ENCODE measurements at places on chromosomes 2 and 18.

GRCh38 chr2:9558948-9559381 is 3.3 kb upstream of the ADAM17 start:
- no peak for DNase-seq

DNA sequence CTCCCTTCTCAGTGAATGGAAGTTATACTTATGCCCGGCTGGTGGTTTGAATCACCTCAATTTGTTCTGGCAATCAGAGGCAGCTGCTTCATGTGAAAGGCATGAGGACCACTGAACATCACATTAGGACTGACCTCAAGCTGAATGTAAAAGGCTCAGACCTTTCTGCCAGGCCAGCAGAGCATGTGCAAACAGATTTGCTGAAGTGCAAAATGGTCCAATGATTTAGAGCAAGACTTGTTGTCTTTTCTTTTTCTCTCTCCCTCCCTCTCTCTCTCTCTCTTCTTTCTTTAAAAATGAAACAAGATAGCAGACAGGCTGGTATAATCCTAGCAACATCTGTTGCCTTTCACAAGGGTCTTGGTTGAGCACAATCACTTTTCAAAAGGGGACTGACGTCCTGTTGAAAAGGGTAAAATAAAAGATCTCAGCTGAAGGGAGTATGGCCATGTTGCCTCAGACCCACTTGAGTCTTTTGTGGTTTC is 13.3 kb upstream of the CDH7 start:
- no peak for DNase-seq

DNA sequence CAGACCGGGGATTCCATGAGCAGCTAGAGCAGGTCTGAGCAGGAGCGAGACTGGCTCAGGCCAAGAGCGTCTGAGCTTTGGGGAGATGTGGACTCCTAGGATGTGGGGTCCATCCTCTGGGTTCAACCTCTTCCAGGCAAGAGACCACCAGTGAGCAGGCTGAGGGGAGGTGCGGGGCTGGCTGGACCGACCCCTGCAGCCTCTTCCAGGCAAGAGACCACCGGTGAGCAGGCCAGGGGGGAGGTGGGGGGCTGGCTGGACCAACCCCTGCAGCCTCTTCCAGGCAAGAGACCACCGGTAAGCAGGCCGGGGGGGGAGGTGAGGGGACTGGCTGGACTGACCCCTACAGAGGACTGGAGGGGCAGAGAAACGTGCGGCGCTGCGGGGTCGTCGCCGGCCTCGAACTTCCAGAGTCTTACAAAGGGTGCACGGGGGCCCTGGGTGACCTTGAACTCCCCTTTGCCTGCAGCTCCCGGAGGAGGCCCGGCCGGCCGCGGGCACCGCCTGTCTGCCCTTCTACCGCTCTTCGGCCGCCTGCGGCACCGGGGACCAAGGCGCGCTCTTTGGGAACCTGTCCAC is 63.4 kb downstream of the TPO start:
- no peak for DNase-seq

- DNase-seq, result no peak
Observed at GRCh38 chr2:8297376-8298231, 384.3 kb upstream of the ID2 start.

GRCh38 chr2:71534826-71535225 is 81.5 kb downstream of the DYSF start:
- DNase-seq, result no peak

- no peak for DNase-seq
Observed at GRCh38 chr2:24857746-24858145, 62.3 kb downstream of the ADCY3 start.

DNA sequence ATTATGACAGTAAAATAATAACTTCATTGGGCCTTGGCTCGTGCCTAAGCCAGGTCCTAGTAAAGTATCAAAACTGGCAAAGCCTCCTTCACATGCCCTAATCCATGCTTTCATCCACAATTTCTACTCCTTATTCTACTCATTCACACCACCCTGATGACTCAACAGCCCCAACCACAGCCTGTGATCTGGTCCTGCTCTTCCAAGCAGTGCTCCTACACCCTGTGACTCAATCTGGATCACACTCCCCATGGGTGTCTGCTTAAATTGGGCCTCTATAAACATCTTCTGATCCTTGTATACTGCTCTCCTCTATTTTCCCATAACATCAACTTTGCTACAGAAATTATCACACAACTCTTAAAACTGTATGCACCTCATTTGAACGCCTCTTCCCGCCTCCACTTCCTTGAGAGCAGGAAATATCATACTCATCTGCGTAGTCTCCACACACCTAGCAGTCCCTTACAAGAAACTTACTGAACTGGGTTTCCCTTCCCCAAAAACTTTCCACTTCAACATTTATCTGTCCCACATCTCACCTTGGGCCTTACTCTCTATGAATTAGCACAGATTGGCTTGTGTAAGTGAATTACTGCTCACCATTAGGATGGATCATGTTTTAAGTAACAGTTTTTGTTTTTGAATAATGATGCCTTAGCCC is 15.9 kb downstream of the GTF3C3 start:
- no peak for DNase-seq

DNA sequence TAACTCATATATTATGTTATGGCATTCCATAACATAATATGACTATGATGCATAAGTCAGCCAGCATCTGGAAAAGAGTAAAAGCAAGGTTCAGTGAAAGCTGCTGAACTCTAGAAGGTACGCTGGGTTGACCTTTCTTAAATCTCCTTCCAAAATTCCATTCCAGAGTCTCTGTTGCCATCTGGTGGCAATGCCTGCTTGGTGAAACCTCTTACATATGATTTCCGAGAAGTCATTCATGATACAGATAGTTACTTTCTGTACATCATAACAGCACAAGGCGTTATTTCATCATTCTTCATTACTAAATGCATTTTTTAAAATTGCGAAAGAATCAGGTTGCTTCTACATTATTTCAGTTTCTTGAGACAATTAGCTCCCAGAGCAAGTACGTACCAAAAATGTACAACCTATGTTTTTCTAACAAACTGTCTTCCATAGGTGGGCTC is 7.0 kb upstream of the EPG5 start:
- DNase-seq, result peak; percentile 46

- DNase-seq, result no peak
Observed at GRCh38 chr18:76859474-76860339, 37.4 kb downstream of the ZNF236 start.

DNA sequence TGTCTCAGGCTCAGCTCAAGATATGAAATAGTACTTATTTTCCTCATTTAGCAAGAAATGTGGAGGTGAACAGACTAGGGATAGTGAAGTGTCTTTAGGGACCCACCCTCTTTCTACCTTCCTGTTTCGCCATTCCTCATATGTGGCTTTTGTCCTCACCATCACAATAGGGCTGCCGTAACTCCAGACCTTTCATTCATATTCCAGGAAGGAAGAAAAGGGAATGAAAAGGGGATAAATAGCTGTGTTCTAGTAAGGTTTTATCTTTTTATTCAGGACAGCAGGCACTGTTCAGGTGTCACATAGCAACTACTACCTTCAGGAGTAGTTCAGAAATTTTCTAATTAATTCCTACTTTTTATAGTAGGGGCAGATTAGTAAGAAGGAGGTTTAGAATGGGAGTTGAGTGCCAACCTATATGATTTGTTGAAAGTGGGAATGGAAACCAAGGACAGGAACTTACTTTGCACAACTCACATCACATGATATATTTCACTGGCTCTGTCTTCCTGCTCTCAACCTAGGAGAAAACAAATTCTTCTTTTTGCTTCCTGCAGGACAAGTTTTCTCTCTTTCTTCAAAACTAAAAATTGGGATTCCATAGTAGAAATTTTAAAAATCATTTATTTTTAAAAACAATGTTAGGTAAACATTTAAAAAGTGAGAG is 36.0 kb upstream of the HDAC4 start:
- DNase-seq, result no peak

GRCh38 chr18:74963820-74964446 is 245.0 kb downstream of the PTGR3 start:
- peak; percentile 26 for DNase-seq

GRCh38 chr2:234290671-234291070 is 206.2 kb downstream of the ARL4C start:
- no peak for DNase-seq

- DNase-seq, result no peak
Observed at GRCh38 chr18:68740966-68741365, 26.1 kb upstream of the TMX3 start.

GRCh38 chr18:22347606-22348511 is 69.9 kb downstream of the CTAGE1 start:
- no peak for DNase-seq

GRCh38 chr2:61411109-61411508 is 59.8 kb downstream of the USP34 start:
- no peak for DNase-seq

DNA sequence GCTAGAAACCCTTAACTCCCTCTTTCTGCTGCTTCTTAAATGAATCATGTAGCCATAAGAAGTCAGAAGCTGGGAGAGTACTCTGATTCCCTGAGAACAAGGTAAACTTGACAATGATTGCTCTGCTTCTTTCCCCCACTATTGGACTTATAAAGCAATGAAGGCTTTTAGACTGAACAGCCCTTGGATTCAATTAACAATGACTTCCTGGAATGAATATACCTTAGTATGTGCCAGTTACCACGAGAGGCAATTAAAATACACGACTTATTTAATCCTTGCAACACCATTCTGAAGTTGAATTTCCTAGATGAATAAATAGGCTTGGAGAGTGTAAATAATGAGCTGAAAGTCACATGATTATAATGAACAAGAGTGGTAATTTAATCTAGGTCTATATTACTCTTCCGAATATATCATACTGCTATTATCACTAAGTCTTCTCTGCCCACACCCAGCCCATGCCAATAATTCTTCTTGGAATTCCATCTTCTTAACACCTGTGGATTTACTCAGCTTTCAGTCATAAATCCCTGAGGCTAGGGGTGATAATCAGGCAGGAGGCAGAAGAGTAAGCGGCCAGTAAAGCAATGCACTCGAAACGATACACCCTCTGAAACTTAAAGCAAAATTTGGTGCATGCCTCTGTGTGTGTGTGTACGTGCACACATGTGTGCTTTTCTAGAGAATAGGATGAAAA is 170.2 kb downstream of the ATAD2B start:
- DNase-seq, result no peak

GRCh38 chr2:109513749-109514588 is 99.8 kb downstream of the SEPTIN10 start:
- DNase-seq, result no peak

Measured in glutamatergic neuron (in vitro differentiated cells).